ENCODE measurements at places on chromosomes 3 and 15.

DNA sequence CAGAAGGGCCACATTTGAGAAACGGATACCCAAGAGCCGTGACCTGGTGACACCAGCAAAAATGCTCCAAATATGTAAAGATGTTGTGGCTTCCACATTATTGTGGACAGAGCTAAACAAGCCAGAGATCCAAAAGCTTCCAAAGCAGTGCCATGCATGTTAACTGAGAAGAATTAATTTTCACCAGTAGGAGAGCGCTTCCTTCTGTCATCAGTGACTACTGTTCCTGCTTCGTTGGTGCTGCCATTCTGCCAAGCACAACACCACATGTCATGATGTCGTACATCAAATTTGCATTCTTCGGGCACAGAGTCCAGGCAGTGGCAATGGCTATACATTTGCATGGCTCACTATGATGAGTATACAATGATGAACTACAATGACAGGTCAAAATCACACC lies 19.1 kb upstream of the CHST2 start:
- no peaks in the 10 kb centered on the region for H3K27me3 ChIP-seq
- no peaks in the 10 kb centered on the region for H3K4me1 ChIP-seq
- H3K27ac ChIP-seq: no peak overlapping the region
- no peak for DNase-seq

DNA sequence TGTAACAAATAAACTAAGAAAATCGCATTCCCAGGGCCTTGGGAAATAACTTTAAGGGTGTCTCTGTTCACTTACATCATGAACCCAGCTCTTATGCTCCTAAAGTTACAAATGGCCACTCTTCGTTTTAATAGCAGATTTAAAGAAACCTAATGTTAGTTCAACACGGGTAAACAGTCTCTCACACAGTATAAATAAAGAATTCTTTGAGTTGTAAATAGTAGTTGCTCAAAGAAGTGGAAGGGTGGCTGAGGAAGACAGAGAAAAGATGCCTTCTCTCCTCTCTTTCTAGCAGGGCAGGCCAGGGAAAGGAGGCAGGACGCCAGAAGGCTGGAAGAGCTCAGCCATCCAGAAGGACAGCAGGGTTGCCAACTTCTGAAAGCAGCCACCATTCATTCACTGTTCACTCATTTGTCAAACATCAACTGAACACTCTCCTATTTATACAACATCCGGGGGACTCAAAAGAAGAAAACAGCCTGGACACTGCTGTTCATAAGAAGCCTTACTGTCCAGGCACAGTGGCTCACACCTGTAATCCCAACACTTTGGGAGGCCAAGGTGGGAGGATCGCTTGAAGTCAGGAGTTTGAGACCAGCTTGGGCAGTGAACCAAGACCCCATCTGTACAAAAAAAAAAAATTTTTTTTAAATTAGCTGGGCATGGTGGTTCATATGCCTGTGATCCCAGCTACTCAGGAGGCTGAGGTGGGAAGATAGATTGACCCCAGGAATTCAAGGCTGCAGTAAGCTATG lies 47.3 kb downstream of the WWTR1 start:
- H3K4me3 ChIP-seq: no peak overlapping the region
- DNase-seq: no peak
- peak overlapping the region; percentile 52 for H3K27ac ChIP-seq

- no peak for DNase-seq
- H3K4me3 ChIP-seq: no peak overlapping the region
- H3K27ac ChIP-seq: no peak overlapping the region
- H3K27me3 ChIP-seq: no peaks in the 10 kb centered on the region
- no peaks in the 10 kb centered on the region for H3K4me1 ChIP-seq
Observed at GRCh38 chr3:55854494-55854893, 367.4 kb upstream of the WNT5A start.

- no peak overlapping the region for H3K4me3 ChIP-seq
- no peak overlapping the region for H3K27ac ChIP-seq
- no peaks in the 10 kb centered on the region for H3K27me3 ChIP-seq
- H3K36me3 ChIP-seq: no peaks in the 10 kb centered on the region
Observed at GRCh38 chr3:32261545-32261944, 23.1 kb downstream of the CMTM8 start.

DNA sequence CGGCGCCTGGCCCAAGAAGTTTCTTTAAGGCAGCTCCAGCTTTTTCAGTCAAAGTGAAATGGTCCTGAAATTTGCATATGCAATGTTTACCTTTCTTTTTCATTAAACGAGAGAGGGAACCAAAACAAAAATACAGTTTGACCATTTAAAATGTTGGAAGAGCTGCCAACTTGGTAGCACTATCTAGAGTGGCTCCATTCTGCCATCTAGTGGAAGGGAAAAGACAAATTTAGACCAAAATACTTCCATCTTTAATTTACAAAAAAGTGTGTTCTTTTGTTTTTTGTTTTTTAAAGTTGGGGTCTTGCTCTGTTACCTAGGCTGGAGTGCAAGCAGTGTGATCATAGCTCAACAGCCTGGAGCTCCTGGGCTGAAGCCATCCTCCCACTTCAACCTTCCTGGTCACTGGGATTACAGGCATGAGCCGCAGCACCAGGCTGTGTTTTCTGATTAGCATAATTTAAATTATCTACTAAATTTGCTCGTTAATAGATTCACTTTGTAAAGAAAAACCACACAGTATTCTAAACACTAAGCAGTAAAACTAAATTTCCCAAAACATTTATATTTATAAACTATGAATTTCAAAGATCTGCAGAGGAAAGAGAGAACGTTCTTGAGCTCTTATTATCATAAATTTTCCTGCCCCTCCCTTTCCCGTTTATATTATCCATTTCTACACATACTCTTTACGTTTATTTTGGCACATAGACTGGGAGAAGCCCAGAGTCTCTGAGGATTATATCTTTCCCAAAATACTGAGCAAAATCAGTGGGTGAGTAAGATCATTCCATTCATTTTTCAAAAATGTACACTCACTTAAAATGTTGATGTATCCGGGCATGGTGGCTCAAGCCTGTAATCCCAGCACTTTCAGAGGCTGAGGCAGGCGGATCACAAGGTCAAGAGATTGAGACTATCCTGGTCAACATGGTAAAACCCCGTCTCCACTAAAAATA lies 15.4 kb upstream of the RFC4 start:
- no peak overlapping the region for H3K27ac ChIP-seq
- H3K4me1 ChIP-seq: no peaks in the 10 kb centered on the region
- no peak overlapping the region for H3K4me3 ChIP-seq

GRCh38 chr3:38102444-38102814 lies 34.5 kb downstream of the ACAA1 start:
- H3K4me3 ChIP-seq: no peak overlapping the region
- H3K36me3 ChIP-seq: no peaks in the 10 kb centered on the region
- H3K27ac ChIP-seq: no peak overlapping the region
- H3K27me3 ChIP-seq: no peaks in the 10 kb centered on the region

GRCh38 chr3:45789235-45789812 lies 7.0 kb downstream of the SLC6A20 start:
- no peak overlapping the region for H3K4me3 ChIP-seq
- no peak for DNase-seq
- H3K4me1 ChIP-seq: no peaks in the 10 kb centered on the region
- no peaks in the 10 kb centered on the region for H3K36me3 ChIP-seq

DNA sequence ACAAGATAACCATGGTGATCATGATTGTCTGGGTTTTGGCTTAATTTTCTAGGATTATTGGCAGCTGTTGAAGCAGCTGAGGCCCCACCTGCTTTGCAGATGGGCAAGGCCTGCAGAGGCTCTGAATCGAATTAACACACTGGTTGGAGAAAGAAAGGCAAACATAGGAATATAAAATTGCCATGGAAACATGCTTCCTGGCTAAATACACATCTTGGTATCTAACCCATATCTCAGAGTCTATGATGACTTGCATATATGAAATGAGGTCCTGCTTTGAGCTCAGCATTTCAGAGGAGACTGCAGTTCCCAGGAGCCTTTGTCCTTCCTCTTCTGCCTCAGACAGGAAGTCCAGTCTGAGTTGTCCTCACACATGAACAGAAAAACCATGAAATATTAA lies 24.3 kb upstream of the SV2B start:
- H3K4me1 ChIP-seq: no peaks in the 10 kb centered on the region
- H3K27me3 ChIP-seq: no peaks in the 10 kb centered on the region
- H3K27ac ChIP-seq: no peak overlapping the region
- no peak for DNase-seq
- H3K4me3 ChIP-seq: no peak overlapping the region
- H3K36me3 ChIP-seq: no peaks in the 10 kb centered on the region

GRCh38 chr3:153958635-153959595 lies 162.3 kb upstream of the ARHGEF26 start:
- no peak overlapping the region for H3K4me3 ChIP-seq
- no peak overlapping the region for H3K27ac ChIP-seq
- no peaks in the 10 kb centered on the region for H3K4me1 ChIP-seq
- no peaks in the 10 kb centered on the region for H3K27me3 ChIP-seq
- H3K36me3 ChIP-seq: no peaks in the 10 kb centered on the region
- no peak for DNase-seq

DNA sequence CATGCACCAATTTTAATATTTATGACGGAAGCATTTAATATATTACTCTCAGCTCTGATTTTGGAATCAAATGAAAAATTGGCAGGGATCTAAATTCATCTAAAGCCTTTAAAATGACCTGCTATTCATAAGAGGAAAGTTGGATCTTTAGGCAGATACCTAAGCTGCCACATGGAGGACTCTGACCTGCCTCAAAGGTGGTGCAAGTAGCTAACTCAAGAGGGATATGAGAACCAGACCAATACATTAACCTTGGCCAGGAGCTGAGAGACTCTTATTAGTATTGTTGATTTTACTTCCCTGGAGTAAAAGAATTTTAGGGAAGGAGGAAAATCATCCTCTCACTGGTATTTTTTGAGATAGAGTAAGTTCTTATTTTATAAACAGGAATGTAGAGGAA lies 17.7 kb downstream of the ZNF654 start:
- DNase-seq: no peak
- peaks cover 6% of the 10 kb centered on the region for H3K4me1 ChIP-seq
- H3K27me3 ChIP-seq: no peaks in the 10 kb centered on the region
- H3K27ac ChIP-seq: no peak overlapping the region

DNA sequence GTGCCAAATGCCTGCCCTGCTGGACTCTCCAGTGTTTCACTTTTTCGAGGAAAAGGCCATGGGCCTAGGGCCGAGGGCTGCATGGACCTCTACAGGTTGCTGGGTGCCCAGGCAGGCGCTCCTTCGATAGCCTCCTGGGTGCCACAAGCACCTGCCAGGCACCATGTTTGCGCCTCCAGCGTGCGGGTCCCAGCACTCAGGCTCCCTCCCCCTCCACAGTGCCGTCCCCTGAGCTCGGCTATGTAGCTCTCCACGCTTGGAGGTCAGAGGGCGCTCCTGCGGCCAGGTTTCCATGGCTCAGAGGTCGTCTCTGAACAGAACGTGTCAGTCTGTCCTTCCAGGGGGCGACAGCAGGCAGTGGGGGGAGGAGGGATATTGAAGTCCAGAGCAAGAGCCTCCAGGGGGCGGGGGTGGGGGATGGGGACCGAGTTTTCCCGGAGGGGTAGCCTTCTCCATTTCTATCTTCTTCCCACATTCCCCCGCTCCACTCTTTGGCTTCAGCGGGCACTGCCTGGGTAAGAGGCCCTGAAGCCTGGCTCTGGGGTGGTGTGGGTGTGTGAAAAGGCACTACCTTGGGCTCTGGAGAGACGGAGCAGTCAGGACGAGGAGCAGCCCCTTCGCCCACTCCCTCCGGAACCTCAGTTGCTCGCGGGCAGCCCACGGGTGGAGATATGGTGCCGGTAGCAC lies 3.6 kb downstream of the ONECUT1 start:
- H3K4me1 ChIP-seq: peaks cover 36% of the 10 kb centered on the region
- no peak overlapping the region for H3K4me3 ChIP-seq
- no peak overlapping the region for H3K27ac ChIP-seq
- no peaks in the 10 kb centered on the region for H3K36me3 ChIP-seq

- H3K36me3 ChIP-seq: no peaks in the 10 kb centered on the region
- H3K27me3 ChIP-seq: no peaks in the 10 kb centered on the region
- H3K4me3 ChIP-seq: no peak overlapping the region
Observed at GRCh38 chr15:79283252-79284048, 928 bp downstream of the ANKRD34C start.

GRCh38 chr15:67690936-67691335 lies 134.4 kb upstream of the SKOR1 start:
- DNase-seq: no peak
- no peak overlapping the region for H3K4me3 ChIP-seq
- no peak overlapping the region for H3K27ac ChIP-seq
- H3K27me3 ChIP-seq: no peaks in the 10 kb centered on the region
- no peaks in the 10 kb centered on the region for H3K4me1 ChIP-seq

GRCh38 chr3:81199587-81199986 lies 561.9 kb downstream of the GBE1 start:
- H3K4me3 ChIP-seq: no peak overlapping the region
- no peak for DNase-seq
- no peaks in the 10 kb centered on the region for H3K4me1 ChIP-seq
- H3K27ac ChIP-seq: no peak overlapping the region

- no peak for DNase-seq
- H3K4me3 ChIP-seq: no peak overlapping the region
- no peak overlapping the region for H3K27ac ChIP-seq
- H3K27me3 ChIP-seq: no peaks in the 10 kb centered on the region
Observed at GRCh38 chr3:14329116-14329830, 73.1 kb upstream of the SLC6A6 start.

DNA sequence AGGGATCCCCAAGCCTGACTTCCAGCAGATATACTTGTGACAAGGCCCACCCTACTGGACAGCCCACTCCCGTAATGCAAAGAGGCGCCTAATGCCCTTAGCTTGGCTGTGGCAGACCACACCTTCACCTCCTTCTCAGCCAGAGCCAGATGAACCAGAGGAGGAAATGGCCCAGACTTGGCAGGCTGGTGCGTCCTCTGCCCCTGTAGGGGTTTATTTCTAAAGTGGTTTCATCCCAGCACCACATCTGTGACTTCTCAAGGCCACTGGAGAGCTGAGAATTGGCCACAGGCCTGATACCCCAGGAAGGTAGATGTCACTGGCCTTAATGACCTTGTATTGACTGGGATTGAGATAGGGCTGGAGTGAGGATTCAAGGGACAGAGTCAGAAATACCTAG lies 29.5 kb downstream of the BOC start:
- H3K27me3 ChIP-seq: no peaks in the 10 kb centered on the region
- no peak overlapping the region for H3K4me3 ChIP-seq
- no peaks in the 10 kb centered on the region for H3K4me1 ChIP-seq
- DNase-seq: no peak
- no peaks in the 10 kb centered on the region for H3K36me3 ChIP-seq

DNA sequence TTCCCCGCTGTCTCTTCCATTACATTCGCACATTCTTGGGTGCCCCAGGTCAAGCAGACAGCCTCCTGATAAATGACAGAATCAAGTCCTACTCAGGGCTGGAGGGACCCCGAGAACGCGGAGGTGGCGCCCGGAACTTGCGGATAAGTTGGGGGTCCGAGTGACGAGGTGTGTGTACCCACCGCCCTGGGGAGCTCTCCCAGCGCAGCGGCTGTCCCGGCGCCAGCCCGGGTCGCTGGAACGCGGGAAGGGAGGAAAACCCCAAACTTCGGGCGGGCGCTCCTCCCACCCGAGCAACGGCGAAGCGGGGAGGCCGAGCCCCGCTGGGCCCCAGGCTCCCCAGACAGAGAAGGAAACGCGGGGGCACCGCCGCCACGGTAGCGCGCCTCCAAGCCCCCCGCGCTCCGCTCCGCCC lies 550 bp downstream of the CLN6 start:
- H3K4me1 ChIP-seq: peaks cover 13% of the 10 kb centered on the region
- H3K27me3 ChIP-seq: no peaks in the 10 kb centered on the region
- H3K4me3 ChIP-seq: peak overlapping the region; percentile 96
- H3K27ac ChIP-seq: peak overlapping the region; percentile 67

GRCh38 chr3:126269354-126269753 lies 87.9 kb downstream of the KLF15 start:
- H3K27me3 ChIP-seq: no peaks in the 10 kb centered on the region
- H3K27ac ChIP-seq: peak overlapping the region; percentile 92
- no peak for DNase-seq
- H3K4me3 ChIP-seq: no peak overlapping the region
- no peaks in the 10 kb centered on the region for H3K36me3 ChIP-seq
